Stimulated activated CD8-positive, alpha-beta memory T cell treated with anti-CD3 and anti-CD28 coated beads, Interleukin-7, amount 100 ng/mL, for 1 hour (primary cell): ENCODE measurements at places on chromosomes 12 and 14.

DNA sequence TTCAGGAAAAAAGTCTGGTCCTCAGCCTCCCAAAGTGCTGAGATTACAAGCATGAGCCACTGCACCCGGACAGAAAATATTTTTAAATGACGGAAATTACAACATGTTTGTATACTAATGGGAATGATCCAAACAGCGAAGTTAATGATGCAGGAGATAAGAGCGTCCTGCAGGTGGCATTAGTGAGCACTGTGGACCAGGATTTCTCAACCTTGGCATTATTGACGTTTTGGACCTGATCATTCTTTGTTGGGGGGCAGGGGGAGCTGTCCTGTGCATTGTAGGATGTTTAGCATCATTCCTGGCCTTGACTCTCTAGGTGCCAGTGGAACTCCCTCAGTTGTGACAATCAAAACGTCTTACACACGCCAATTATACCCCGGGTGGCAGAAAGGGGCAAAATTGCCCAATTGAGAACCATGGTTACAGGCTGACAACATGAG is 34.1 kb downstream of the SCFD1 start:
- DNase-seq: peak; percentile 2

DNA sequence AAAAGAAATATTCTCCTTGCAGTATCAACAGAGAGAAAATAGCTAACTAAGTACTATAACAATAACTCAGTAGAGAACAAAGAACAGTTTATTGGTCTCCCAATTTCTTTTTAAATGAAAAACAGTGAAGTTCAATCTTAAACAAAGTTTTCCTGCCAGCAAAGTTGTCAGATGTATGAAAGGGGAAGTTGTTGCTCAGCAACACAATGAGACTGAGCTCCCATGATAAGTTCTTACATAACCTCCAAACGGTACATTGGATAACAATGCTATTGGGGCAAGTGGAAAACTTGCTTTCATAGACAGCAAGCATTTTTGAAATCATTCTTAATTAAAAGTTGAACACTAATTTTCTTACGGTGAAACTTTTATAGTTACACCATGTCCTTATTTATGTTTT is 94.9 kb downstream of the ALG10B start:
- DNase-seq: no peak

- DNase-seq: no peak
These were observed 212.3 kb downstream of the TMEM121 start for GRCh38 chr14:105738638-105739037.

GRCh38 chr14:88611878-88612277 is 49.0 kb downstream of the ZC3H14 start:
- no peak for DNase-seq

GRCh38 chr12:46442239-46442638 is 69.7 kb upstream of the SLC38A2 start:
- DNase-seq: no peak

DNA sequence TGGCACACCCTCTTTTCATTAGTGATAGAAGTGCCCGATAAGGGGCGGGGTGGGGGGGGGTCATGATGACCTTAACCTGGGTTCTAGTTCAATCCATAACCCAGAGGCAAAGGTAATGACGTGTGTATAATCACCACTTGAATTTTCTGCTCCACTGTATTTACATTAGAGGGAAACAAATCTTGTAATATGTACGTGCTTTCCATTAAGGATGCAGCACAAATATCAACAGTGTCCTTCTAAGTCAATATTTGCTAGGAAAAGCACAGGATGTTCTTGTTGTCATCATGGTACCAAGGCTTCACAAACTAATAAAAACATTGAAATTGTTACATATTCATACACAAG is 121.2 kb upstream of the SLC38A2 start:
- DNase-seq: no peak

DNA sequence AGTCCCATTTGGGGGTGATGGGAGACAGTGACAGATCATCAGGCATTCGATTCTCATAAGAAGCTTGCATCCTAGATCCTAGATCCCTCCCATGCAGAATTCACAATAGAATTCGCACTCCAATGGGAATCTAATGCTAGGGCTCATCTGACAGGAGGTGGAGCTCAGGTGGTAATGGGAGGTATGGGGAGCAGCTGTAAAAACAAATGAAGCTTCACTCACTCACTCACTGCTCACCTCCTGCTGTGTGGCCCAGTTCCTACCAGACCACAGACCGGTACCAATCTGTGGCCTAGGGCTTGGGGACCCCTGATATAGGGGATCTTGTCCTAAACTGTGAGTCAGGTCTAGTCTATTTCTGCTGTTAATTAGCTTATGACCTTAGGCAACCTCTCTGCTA is 40.1 kb upstream of the EPS8 start:
- no peak for DNase-seq

GRCh38 chr12:12428047-12428446 is 71.2 kb downstream of the BORCS5 start:
- no peak for DNase-seq

GRCh38 chr12:30779178-30779577 is 24.4 kb upstream of the CAPRIN2 start:
- DNase-seq: no peak

GRCh38 chr14:67392800-67393199 is 19.2 kb downstream of the PLEK2 start:
- no peak for DNase-seq

- DNase-seq: no peak
These were observed 261.0 kb downstream of the DACT1 start for GRCh38 chr14:58898655-58899316.

GRCh38 chr14:45212231-45212630 is 40.8 kb downstream of the MIS18BP1 start:
- no peak for DNase-seq

GRCh38 chr14:96176811-96177211 is 27.8 kb upstream of the BDKRB2 start:
- no peak for DNase-seq

DNA sequence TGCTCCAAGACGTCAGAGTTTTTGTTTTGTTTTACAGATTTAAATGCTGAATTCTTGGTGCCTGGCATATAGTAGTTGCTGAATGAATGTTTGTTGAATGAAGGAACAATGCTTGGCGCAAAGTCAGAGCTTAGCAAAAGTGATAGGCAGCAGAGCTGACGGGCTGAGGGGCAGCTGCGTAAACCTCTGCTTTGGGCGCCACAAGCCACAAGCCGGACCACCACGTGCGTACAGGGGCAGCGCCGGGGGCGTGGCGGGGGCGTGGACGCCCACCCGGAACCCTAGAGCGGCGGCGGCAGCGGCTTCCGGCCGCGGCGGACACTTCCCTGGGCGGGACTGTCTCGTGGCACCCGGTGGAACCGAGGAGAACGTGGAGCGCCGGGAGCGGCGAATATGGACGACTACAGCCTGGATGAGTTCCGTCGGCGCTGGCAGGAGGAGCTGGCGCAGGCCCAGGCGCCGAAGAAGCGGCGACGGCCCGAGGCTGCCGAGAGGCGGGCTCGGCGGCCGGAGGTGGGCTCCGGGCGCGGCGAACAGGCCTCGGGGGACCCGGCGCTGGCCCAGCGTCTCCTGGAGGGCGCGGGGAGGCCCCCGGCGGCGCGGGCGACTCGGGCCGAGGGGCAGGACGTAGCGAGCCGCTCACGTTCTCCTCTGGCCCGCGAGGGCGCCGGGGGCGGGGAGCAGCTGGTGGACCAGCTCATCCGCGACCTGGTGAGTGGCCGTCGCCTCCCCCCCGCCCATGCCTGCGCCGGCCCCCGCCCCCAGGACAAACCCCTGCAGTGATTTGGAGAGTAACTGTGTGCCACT is at the start of gene FBXW8:
Gene FBXW8 (plus strand): TSS at position 306 of the 807 bp plus-strand sequence. CDS start 88 bp downstream, at position 394.
- peak; percentile 32 for DNase-seq

DNA sequence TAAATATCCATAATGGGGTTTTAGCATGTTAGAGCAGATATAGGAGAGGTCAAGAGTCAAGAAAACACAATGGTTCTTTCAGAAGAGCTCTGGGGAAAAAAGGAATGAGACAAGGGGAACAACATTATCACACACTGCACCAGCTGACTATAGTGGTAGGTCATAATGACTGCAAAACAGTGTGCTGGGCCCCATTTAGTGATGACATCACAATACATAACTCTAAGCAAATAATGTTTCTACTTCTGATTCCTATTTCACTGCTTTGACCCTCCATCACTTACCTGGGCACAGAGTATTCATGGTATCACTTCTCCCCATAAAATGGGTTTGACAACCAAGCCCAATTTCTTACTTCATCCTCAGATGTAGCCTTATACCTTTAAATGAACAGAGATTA is 62.1 kb downstream of the GARIN6 start:
- no peak for DNase-seq

DNA sequence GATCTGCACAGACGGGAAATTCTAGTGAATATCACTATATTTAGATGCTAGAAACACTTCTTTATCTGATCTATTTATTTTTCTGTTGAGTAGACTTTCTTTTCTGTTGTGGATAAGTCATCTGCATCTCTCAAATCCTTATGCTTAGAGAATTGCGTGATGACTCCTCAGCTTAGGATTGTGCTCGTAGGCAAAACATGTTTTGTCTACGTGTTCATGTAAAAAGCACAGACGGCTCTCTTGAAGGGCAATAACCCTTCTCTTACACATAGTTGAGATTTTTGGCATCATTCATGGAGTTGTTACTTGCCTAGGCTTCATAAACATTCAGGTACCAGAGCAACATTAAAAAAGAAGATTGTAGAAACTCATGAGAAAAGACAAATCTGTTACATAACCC is 18.6 kb downstream of the PPFIBP1 start:
- DNase-seq: no peak

GRCh38 chr12:4440187-4440941 is 5.3 kb downstream of the FGF6 start:
- no peak for DNase-seq

- no peak for DNase-seq
These were observed 342.5 kb downstream of the EMP1 start for GRCh38 chr12:13539051-13539450.

- DNase-seq: no peak
These were observed 4.0 kb upstream of the MYO1H start for GRCh38 chr12:109343677-109344076.

- DNase-seq: no peak
These were observed 66.5 kb downstream of the BORCS5 start for GRCh38 chr12:12423367-12423766.

- no peak for DNase-seq
These were observed 11.9 kb downstream of the STYX start for GRCh38 chr14:52741865-52742264.

- no peak for DNase-seq
These were observed 8.9 kb downstream of the C3AR1 start for GRCh38 chr12:8057306-8057705.

DNA sequence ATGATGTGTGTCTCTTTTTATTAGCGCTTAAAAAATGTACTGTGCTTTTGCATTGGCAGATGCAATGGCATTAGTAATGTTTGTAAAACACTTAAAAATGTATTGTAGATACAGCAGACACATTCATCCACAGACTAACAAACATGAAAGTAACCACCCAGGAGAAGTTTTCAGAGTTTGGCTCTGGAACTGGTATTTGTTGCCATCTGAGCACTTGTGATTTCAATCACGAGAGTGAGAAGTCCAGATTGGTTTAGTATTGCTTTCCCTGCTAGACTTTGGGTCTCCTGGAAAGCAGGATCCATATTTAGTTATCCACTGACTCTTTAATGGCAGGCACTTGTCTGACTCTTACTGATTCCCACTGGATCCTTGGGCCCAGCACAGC is 13.2 kb downstream of the RASSF8 start:
- DNase-seq: no peak

- DNase-seq: no peak
These were observed 57.7 kb downstream of the GALNT9 start for GRCh38 chr12:132271755-132272092.

DNA sequence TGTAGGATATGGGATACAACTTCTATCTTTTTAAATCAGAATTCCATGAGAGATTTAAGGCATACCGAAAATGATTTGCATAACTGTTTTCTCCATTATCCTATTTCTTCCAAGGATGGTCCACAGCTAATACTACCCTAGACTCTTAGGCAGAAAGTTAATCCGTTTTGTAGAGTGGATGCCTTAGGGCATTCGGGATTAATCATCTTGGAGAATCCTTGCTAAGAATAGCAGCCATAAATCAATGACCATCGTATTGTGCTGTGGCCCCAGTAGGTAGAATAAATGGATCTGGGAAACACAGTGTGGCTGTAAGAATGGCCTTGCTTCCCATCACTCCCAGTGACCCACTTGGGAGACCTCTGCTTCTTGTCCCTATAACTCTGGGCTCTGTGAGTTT is 99.6 kb downstream of the SSPN start:
- no peak for DNase-seq

GRCh38 chr14:92575748-92576303 is 62.2 kb downstream of the RIN3 start:
- no peak for DNase-seq

DNA sequence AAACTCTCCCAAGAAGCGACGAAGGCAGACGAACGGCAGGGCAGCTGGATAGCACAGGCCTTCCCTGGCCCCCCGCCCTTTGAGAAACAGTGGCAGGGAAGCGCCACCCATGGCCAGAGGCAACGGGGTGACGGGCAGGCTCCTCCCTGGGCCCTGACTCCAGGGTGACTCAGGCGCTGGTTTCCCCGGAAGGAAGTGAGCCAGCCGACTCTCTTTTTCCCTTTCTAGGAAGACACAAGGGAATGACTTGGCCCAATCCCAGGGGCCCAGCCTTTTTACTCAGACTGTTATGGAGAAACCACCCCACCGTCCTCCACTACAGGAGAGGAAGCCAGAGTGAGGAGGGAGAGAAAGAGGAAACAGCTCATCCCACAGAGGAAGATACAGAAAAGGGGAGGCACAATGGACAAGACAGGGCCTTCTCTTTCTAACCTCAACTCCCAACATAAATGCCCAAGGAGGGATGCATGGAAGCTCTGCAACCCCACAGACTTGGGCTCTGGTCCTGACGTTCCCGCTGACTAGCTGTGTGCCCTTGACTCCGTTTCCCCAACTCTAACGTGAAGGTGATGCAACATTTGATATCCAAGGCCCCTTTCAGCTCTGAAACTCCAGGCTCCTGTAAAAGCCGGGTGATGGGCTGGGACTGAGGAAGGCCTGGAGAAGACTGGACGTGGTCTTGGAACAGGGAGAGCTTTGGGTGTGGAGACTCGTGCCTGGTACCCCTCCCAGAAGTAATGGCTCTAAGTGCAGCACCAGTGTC is 27.9 kb downstream of the ACTN1 start:
- no peak for DNase-seq

DNA sequence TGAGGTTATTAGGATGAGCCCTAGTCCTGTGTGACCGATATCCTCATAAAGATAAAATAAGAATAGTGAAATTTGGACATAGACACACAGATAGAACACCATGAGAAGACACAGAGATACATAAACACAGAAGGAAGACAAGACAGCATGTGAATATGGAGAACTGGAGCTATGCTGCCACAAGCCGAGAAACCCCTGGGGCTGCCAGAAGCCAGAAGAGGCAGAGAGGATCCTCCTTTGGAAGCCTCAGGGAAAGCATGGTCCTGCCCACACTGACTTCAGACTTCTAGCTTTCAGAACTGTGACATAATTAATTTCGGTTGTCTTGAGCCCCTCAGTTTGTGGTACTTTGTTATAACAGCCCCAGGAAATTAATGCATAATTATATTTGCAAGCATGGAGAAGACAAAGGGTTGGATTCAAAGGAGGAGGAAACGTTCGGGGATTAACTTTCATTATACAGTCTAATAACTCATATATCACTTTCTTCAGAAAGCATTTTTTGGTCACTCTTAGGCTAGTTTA is 1501.8 kb upstream of the FLRT2 start:
- no peak for DNase-seq
